Right ventricle myocardium superior (tissue), 1 donor: ENCODE measurements at places on chromosomes 5 and 9. TPM values are rescaled to one million over a fixed set of nuclear protein-coding genes. Genes with fewer than 3 reads are reported as not detected.

DNA sequence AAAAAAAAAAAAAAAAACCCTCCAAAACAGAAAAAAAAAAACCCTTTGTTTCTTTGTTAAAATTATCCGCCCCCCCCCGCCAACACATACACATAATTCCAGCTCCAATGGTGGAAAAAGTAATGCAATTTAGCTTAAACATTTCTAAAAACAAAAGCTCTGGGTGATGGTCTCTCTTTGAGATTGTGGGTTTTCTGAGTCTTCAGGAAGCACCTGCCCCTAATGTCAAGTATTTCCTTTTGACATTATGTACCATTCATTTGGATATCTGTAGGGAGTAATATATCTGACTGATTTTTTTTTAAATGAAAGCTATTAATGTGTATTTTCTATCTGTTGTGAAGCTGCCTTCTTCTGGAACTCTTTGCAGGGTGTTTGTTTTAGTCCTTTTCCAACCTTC, 389.7 kb downstream of the TAF11L14 start:
- DNase-seq: no peak

GRCh38 chr9:83247732-83248131, 184.8 kb upstream of the RASEF start:
- DNase-seq: no peak

DNA sequence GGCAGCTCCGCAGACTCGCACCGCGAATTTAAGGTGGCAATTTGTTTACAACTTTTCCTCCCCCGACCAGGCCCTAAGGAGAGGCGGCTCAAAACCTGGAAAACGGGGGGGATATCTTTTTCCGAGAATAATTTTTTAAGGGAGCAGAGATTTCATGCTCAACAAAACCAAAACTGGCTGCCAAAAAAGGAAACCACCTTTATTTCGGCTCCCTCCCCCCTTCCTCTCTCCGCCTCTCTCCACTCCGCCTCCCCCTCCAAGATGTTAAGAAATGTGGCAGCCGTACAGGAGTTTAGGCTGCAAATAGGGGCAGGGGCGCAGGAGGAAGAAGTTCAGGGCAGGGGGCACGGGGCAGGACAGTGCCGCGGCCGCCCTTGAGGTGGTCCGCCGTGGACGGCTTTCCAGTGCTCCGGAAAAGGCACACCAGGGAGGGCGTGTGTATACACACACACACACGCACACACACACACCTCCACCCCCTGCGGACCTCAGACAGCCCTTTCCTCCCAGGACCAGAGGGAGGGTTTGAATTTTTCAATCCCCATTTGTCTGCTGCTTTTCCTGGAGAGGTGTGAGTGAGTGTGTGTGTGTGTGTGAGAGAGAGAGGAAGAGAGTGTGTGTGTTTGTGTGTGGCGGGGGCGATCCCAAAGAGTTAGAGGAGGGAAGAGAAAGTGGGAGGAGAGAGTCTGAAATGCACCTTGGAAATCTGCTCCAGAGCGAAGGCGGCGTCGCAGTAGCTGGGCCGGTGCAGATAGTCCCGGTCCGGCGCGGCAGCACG, 9.1 kb downstream of the PTCH1 start:
- DNase-seq: peak; percentile 59

DNA sequence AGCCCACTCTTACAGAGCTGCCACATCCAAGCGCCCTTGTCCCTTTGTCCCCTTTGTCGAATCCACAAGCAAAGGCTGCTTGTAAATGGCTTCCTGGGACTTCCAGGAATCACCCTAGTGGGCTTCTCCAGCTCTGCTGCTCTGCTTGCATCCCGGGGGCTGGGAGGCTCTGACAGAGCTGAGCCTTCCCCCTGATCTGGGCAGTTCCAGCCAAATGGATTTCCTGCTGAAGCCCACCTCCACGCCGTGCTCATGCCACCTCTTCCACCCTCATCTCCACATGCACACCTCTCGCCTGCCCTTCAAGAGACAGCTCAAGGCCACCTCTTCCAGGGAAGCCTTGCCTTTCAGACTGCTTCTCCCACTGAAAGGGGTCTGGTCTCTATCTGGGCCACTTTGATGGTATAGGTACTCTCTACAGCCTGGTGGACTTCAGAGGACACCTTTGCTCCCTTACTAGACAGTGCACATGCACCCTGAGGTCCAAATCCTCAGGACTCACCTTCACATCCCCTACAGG, 106.2 kb downstream of the LHFPL2 start:
- DNase-seq: no peak

The ANGPTL2 gene
- 32.6 TPM for total RNA-seq
